ENCODE measurements at places on chromosomes 2 and 18.

DNA sequence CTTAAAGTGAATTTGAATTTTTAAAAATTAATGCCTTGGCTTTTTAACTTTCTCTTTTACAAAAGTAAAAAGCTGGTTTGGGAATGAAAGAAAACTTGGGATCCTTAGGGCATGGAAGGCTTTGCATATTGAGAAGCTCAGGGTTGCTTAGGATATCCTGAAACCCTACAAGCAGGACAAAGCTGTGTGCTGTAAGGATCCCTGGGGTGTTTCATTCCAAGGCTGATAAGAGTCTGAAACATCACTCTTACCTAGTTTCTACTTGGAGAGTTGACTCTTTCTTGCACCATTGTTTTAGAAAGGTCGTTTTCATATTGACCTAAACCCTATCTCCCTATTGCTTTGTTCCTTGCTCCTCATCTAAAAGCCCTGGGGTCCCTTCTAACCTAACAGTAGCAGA, 325.9 kb upstream of the NT5C1B start:
- DNase-seq: no peak

DNA sequence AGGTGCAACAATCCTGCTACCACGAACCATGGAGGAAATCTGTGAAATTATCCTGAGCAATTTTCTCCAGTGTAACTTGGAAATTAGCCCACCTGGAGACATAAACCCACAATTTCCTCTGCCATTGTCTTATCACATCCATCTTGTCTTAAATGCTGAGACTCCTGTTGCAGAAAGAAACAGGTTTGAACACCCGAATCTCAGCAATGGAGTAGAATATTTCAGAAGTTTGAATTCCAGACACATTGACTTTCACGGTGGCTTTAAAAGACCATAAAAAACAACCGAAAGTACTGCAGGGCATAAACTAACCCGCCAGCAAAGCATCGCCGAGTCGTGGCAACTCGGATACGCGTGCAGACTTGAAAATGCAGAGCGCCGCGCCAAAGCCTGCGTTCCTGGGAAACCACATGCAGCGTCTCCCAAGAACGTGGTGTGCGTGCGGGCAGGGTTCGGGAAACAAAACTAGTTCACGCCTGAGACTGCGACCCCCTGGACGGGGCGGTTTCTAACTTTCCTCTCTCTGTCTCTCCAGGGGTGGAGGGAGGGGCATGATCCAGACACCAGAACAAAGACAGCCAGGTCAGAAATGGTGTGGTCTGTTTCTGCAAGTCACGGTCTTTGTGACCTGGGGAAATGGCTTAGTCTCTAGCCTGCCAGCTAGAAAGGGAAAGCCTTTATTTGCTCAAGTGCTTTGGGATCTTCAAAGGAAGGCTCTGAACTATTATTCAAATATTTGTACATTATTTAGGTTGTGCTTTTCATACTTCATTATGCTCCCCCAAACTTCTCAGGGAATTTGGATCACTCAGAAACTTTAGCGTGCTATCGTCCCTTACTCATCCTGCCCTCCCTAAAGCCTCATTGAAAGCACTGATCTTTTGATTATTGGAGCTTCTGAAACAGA, 26.9 kb upstream of the KCTD1 start:
- no peak for DNase-seq

- DNase-seq: no peak
These were observed 11.1 kb upstream of the CUL3 start for GRCh38 chr2:224596289-224596688.

DNA sequence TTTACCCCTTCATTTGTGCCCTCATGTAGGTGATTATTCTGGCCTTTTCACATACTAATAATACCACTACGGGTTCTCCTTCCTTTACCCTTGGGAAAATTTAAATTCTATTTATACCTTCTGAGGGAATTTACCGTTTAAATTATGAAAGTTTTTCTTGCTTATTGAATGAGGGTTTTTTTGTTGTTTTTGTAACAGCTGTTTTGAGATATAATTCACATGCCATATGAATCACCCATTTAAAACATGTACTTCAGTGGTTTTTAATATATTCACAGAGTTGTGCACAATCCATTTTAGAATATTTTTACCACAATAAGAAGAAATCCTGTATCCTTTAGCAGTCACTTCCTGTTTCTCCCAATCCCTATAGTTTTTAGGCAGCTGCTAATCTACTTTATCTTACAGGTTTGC, 54.7 kb downstream of the EML4 start:
- no peak for DNase-seq

DNA sequence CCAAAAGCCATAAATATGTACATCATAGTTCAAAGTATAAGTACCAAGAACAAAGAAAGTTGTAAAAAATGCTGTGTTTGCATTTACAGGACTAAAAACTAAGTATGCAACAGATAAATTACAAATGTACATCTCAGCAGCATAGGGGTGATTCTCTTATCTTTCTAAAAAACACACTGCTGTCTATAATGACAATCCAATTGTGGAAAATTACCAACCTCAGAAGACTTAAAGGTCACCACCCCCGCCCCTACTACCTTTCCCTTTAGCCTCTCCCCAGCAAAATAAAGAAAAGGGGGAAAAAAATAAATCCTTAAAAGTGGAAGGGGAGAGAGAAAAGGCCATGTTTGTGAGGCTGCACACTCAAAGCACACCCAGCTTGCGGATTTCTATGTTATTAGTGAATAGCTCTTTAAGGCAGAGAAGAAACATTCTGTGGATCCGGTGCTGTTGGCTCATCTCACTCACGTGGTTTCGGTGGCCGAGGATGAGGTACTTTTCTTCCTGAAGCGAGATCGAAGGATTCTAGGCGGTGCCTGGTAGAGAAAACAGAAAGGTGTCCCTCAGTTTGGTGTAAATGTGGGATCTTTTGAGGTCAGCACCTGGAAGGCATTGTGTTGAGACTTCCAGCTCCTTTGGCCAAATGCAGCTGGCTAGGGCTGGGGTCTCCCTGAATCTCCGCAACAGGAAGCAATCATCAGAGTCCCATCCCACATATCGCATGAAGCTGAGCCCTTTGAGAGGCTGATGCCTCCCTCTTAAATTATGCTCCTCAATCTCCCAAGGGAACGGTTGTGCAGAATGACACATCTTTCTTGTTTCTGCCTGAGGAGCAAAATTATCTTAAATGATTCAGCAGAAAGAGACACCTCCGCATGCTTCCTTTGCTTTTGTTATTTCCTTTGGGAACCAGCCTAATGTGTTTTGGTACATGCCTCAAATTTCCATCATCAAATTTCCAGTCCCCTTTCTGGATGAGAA, 17.6 kb downstream of the MRPL35 start:
- DNase-seq: no peak

GRCh38 chr18:65257149-65257548, 493.7 kb upstream of the CDH7 start:
- DNase-seq: no peak

DNA sequence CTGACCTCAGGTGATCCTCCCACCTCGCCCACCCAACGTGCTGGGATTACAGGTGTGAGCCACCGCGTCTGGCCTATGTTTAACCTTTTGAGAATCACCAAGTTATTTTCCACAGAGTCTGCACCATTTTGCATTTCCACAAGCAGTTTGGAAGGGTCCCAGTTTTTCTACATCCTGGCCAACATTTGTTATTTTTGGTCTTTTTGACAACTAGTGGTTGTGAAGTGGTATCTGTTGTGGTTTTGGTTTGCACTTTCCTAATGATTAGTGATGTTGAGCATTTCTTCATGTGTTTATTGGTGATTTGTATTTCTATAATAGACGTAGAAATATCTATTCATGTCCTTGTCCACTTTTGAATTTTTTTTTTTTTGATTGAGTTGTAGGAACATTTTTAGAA, 67.9 kb downstream of the BIRC6 start:
- DNase-seq: no peak

DNA sequence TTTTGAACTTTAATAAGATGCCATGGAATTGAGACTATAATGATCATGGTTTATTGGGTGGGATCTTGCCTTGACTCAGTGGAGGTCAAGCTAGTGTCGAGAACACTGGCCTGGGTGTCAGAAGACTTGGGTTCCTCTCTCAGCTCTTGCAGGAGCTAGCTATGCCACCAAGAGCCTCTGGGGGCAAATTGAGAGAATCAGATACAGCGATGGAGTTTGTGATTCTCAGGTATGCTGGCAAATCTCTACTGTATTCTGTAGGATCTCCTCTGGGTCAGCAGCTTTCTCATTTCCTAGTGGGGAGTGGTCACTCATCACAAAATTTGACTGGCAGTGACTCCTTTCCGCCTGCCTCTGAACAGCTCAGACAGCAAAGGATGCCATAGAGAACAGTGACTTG, 477.0 kb downstream of the RNF144A start:
- DNase-seq: no peak

- no peak for DNase-seq
These were observed at the start of gene ABHD1 for GRCh38 chr2:27123302-27124150. Gene ABHD1 (plus strand): TSS chr2:27123815. CDS start chr2:27123949, 134 bp downstream.

GRCh38 chr2:207151048-207151447, 14.7 kb downstream of the KLF7 start:
- no peak for DNase-seq

- DNase-seq: no peak
These were observed 250.3 kb downstream of the TTC32 start for GRCh38 chr2:19651466-19651865.

DNA sequence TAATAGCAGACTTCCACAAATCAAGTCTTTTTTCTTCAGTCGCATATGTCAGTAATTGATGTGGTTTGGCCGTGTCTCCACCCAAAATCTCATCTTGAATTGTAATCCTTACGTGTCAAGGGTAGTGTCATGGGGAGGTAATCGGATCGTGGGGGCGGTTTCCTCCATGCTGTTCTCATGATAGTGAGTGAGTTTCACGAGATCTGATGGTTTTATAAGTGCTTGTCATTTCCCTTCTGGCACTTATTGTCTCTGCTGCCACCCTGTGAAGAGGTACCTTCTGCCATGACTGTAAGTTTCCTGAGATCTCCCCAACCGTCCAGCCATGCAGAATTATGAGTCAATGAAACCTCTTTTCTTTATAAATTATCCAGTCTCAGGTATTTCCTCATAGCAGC, 478.8 kb downstream of the PTPRM start:
- no peak for DNase-seq

DNA sequence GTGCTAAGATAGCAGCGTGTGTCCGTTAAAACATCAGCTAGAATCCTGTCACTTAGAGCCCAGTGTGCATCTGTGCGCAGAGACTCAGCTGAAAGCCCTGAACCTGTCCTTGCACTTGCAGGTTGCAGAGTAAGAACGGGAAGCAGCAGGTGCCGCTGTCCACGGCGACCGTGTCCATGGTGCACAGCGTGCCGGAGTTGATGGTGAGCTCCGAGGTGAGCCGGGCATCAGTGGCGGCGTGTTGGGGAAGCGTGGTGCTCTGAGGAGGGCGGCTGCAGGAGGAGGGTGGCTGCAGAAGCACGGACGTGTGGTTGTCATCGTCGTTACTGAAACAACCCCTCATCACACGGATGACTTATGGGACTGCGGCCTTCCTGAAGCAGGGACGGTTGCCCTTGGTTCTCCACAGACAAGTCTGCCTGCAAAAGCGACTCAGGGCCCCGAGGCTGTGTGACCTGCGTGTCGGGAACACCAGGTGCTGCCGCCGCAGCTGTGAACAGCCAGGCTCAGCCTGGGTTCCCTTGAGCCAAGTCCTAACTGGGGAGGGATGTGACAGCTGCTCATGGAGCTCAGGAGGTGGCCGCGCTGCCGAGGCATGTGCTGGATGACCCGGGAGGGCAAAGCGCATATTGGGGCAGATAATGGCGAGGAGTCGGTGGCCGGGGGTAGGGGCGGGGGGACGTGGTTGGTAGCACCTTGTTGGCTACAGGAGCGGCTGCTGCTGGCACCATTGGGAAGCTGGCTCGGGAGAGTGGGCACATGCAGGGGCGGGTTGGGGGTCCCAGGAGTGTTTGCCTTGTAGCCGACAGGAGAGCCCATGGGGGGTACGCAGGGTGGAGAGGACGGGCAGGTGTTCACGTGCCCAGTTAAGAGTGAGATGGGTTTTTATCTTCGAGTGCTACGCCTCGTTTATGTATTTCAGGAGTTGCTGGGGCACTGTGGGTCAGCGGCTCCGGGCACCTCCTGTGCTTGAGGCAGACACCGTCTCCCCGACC, 16.6 kb downstream of the CTDP1 start:
- no peak for DNase-seq

- peak; percentile 28 for DNase-seq
These were observed 93.6 kb upstream of the FAM117B start for GRCh38 chr2:202541137-202541536.

- peak; percentile 46 for DNase-seq
These were observed 276.9 kb upstream of the CHAC2 start for GRCh38 chr2:53490659-53491058.

DNA sequence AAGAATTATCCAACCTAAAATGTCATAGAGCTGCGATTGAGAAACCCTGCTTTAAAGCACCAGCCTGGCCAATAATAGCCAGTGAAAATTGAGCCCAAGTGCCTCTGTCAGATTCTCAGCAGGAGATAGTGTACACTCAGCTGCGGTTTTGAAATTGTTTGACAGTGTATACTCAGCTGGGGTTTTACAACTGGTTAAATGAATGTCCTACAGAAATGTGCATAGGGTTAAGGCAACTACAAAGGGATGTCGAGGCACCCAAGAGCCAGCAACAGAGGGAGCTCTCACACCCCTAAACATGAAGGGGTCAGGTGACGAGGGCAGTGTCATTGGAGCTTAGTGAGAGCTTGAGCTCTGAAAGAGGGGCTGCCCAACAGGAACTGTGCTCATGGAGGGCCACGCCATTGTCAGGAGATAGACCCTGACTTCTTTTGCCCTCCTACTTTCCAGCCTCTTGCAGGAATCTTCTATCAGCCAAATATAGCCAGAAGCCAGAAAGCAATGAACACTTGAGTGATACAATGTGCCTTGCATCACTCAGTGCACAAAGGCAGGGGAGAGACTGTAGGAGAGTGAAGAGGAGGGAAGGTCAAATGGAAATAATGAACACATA, 15.1 kb downstream of the ACTG2 start:
- peak; percentile 57 for DNase-seq

- DNase-seq: no peak
These were observed 60.7 kb downstream of the RAB27B start for GRCh38 chr18:54888933-54889332.

- no peak for DNase-seq
These were observed 9.1 kb upstream of the AP1S3 start for GRCh38 chr2:223846515-223846914.

Measured in NCI-H1092 (cell line).